Left lung (tissue), 14 donors: ENCODE measurements at places on chromosomes 1 and 21. TPM values are rescaled to one million over a fixed set of nuclear protein-coding genes. Genes with fewer than 3 reads are reported as not detected.

- no peak for DNase-seq
Measured at GRCh38 chr1:158176399-158176798, 4.3 kb upstream of the CD1D start.

DNA sequence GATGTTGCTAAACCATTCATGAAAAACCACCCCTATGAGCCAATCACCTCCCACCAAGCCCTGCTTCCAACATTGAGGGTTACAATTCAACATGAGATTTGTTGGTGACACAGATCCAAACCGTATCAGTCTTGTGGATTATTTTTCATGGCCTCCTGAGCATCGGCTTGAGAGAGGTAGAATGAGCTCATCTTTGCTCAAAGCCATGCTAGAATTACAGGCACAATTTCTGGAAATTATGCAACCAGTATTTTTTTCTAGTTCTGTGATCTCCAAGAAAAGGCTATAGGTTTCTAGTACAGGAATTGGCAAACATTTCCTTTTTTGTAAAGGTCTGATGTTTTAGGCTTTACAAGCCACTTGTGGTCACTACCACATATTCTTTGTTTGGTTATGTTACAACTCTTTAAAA lies 219.4 kb downstream of the DUSP10 start:
- no peak for DNase-seq

DNA sequence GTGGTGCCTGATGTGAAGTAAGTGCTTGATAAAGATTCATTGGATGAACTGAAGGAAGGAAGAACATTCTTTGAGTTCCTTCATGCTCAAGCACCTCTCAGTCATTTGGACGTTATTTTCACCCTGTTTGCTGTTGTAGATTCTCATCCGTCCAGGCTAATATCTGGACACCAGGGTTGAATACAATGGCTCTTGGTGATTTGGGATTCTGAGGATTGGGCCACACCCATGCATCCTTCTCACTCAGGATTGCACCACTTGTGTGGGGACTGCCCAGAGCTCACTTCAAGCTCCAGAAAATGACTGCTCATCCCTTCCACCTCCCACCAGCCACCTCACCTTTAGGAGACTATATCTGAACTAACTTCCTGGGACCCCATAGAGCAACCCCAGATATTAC lies 117.1 kb upstream of the IPO9 start:
- DNase-seq, result no peak

GRCh38 chr1:152002960-152003359 lies 9.3 kb upstream of the S100A10 start:
- no peak for DNase-seq

DNA sequence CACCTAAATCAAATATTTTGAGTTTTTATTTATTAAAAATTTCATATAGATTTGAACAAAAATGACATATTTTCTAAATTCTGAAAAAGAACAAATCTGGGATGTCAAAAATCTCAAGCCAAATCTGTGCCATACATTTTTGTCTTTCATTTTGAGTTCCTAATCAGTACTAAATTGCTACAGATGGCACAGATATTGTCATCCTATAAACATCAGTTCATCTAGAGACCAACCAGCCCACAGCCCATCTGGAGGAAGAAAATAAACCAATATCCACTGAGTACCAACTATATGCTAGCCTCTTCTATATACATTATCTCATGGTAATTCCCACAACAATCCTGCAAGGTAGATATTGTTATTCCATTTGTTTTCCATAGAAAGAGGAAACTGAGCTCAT lies 156.8 kb upstream of the ATP1B1 start:
- no peak for DNase-seq

DNA sequence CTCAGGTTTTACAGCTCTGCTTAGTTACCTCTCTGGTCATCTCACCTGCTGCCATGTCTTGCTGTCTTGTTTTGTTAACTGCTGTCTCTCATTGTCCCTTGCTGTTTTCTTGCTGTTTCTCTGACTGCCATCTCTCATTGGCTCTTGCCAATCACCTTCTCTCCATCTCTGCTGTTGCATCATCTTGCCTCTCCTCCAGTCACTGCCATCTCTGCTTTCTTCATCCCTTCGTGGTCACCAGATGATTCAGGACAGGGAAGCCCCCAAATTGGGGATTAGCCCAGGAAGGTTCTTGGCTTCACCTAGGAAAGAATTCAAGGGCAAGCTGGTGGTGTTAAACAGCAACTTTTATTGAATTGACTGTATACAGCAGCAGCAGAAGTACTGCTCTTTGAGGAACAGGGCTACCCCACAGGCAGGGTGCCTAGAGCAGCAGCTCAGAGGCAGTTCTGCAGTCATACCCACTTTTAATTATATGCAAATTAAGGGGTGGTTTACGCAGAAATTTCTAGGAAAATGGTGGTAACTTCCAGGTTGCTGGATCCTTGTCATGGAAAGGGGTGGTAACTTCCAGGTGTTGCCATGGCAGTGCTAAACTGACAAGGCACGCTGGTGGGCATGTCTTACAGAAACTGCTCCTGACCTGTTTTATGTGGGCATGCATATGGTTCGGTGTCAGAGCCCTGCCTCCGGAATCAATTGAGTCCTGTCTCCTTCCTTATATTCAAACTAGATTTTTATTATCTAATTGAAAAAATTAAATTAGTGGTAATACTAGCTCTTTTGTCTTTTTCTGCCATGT lies 33.4 kb downstream of the SUCO start:
- DNase-seq, result no peak

GRCh38 chr1:15027515-15027986 lies 126.0 kb upstream of the TMEM51 start:
- DNase-seq, result peak; percentile 86

DNA sequence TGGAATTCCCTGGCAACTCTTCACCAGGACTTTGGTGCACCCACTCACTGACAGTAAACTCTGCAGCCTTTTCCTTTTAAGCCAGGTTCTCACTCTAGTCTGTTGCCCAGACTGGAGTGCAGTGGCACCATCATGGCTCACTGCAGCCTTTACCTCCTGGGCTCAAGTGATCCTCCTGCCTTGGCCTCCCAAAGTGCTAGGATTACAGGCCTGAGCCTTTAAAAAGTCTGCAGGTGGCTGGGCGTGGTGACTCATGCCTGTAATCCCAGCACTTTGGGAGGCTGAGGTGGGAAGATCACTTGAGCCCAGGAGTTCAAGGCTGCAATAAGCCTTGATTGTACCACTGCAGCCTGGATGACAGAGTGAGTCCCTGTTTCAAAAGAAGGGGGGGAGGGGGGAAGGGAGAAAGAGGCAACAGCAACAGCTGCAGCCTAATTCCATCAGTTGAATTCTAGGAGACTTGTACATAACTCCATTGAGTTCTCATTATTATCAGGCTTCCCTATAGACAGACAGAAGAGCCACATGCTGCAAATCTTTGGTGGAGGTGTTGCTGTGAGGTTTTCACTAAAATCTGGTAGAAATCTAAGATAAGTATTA lies 8.1 kb upstream of the HNRNPR start:
- DNase-seq, result no peak

Gene NECTIN4
- total RNA-seq, result 9.6 TPM

Gene RGS8
- total RNA-seq, result not detected
